Fibroblast of skin of scalp (primary cell): ENCODE measurements at places on chromosomes 13 and 19.

DNA sequence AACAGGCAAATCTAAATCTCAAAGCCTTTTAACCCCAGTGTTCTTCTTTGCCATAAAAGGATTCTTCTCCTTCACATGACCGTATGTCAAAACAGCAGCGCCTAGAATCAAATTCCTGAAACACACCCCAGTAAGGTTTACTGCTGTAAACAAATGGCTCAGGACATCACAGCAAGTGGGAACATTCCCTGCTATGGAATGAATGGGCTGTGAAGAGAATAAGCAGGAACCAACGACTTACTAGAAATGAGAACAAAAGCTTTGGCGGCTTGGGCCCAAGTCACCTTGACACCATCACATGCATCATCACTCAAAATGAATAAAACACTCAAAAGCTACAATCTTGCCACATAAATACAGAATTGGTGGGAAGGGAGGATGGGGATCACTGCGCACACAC, 80.4 kb upstream of the SPATA13 start:
- no peak for DNase-seq

- DNase-seq = no peak
Measured at GRCh38 chr13:113456116-113456702, 2.9 kb upstream of the ADPRHL1 start.

GRCh38 chr13:62305756-62306155, 890.1 kb upstream of the PCDH20 start:
- DNase-seq = no peak

DNA sequence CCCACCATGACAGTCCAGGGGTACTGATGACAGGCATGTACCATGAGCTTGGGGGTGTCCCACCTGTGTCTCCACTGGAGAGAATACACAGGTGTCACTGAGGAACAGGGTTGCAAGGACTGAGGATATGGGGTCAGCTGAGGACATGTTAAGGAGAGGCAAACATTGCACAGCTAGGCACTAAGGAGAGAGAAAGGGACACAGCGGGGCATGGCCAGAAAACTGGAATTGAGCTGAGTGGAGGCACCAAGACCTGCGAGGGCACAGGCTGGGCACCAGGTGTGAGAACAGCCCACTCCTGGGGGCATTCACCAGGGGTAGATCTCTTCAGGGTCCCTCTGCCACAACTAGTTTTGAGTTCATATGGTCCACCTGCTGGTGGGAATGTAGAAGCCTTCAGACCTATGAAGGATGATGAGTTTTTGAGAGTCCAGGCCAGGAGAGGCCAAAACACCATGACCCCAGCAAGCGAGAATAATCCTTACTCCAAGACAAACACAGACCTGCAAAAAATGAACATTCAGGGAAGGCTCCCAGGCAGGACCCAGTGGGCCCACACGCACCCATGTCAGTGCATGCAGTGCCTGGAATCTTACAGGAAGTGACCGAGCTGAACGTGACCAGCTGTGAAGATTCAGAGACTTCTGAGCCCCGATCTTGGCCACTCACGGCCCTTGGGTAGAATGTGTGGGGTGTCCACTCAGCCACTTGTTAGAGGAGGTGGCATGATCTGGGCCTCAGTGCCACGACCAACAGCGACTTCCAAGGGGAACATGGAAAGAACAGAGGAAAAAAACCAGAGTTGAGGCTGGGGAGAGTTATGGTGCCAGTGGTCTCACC, 1.4 kb upstream of the ZNF584 start:
- no peak for DNase-seq

- DNase-seq = no peak
Measured at GRCh38 chr13:23570921-23571315, 706 bp downstream of the TNFRSF19 start.

- peak; percentile 93 for DNase-seq
Measured at GRCh38 chr13:23427342-23427843, 6.1 kb downstream of the SACS start.

- no peak for DNase-seq
Measured at GRCh38 chr19:2455851-2456570, 748 bp downstream of the LMNB2 start.

DNA sequence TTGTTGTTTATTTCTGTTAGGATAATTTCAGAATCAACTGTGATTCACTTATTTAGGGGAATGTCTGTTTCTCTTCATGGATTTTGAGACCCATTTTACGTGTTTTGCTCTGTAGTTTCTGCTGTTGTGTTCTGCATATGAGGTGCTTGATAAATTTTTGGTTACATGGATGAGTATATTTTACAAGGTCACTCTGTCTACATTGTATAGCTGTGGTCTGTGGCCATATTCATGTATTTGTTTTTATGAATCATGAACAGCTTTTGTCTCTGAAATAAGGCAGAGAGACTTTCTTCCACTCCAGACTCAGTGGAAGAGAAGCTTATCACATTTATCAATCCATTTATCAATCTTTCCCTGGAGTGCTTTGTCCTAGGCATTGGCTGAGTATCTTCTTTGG, 56.6 kb downstream of the PDS5B start:
- no peak for DNase-seq

GRCh38 chr19:3096902-3097326, 2.8 kb downstream of the GNA11 start:
- DNase-seq = no peak

GRCh38 chr13:46726347-46726746, 70.6 kb downstream of the ESD start:
- DNase-seq = no peak

- peak; percentile 90 for DNase-seq
Measured at GRCh38 chr13:97328222-97328790, 105.7 kb upstream of the RAP2A start.

DNA sequence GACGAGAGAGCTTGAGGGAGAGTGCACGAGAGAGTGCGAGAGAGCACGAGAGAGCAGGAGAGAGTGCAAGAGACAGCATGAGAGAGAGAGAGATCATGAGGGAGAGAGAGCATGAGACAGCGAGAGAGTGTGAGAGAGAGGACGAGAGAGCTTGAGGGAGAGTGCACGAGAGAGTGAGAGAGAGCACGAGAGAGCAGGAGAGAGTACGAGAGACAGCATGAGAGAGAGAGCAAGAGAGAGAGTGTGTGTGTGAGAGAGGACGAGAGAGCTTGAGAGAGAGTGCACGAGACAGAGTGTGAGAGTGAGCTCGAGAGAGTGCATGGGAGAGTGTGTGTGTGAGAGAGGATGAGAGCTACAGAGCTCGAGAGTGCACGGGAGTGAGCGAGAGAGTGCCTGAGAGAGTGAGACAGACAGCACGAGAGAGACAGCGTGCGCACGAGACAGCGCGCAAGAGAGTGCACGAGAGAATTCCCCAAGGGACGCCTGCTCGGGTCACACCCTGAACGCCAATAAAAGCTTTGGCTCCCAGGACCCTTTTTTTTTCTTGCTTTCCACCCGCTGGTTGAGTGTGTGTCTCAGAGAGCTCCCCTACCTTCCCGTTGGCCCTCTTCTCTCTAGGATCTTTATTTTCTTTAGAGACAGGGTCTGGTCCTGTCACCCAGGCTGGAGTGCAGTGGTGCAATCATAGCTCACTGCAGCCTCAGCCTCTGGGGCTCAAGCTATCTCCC, 3.7 kb downstream of the CD70 start:
- DNase-seq = peak; percentile 26

DNA sequence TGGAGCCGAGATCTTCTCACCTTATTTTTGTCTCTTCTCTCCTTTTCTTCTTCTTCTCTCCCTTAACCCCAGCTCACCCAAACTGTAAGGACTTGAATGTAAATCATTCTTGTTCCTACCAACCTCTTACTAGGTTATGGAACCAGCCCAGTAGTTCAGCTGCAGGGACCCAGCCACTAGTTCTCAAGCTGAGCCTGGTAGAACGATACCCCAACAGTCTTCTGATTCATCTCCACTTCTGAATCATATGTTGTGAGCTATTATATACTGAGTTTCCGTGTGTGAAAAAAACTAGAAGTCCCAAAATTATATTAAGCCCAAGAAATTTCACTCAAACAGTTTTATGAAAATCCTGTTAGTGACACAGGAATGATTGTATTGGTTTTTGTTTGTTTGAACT, 67.7 kb downstream of the DCT start:
- no peak for DNase-seq

- no peak for DNase-seq
Measured at GRCh38 chr19:1522061-1522460, 1.8 kb upstream of the PLK5 start.

DNA sequence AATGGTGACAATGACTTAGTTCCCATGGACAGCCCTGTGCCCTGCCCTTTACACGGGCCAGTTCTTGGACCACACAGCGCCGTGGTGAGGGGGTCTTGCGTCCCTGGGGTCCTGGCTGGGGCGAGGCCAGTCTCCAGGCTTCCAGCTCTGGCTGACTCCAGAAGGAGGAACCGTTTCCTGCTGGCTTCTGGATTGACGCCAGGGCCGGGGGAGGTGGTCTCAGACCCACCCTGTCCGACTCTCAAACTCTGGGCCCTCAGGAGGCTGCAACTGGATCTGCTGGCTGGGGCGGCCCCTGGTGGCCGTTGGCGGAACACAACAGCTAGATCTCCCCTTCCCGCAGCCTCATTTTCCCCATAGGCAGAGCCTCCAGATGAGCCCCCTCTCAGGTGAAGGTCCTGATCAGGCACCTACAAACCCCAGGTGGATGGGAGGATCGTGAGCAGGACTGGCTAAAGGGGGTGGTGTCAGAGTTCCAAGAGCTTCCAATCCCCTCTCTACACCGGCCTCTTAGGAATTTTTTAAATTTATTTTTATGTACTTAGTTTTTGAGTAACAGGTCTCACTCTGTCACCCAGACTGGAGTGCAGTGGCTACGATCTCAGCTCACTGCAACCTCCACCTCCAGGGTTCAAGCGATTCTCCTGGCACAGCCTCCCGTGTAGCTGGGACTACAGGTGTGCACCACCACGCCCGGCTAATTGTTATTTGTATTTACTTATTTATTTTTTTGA, 8.0 kb downstream of the CCDC194 start:
- DNase-seq = peak; percentile 65

DNA sequence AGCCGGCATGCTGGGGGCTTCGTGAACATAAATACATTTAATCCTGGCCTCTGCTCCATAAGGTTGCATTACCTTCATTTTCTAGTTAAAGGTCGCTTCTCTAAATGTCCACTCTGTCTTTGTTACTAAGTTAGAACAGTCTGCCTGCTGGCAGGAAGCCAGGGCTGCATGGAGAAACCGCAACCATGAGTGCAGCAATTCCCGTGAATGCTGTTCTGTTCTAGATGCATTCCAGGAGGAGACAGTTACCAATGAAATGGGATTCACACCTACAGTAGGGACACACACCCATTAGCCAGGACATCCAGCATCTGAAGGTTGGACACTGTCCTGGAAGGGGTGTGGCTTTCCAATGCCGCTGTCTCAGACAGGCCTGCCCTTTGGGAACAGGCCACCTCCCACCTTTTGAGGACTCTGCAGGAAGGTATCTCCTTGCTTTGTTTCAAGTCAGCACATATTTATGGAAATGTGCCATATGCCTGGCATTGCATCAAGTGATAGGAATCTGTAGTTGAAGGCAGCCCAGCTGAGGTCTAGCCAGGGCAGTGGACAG, 129.7 kb downstream of the SLC7A1 start:
- peak; percentile 73 for DNase-seq
